Choroid plexus epithelial cell (primary cell): ENCODE measurements at places on chromosomes 13 and 19.

DNA sequence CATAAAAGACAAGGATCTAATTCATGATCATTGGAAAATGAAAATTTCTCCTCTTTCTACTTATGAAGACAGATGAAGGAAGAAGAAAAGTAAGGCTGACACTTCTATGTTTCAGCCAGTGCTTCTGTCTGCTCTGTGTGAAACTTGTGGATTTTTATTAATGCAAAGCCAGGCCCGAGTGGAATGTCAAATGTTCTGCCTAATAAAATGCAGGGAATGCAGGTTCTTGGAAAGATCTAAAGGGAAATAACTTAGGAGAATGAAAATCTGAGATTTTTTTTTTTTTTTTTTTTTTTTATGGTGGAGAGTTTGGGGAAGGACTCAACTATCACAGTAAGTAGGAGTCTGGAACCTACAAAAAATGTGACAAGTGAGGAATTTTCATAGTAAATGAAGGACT is 1732.3 kb upstream of the SLC10A2 start:
- no peak for DNase-seq

DNA sequence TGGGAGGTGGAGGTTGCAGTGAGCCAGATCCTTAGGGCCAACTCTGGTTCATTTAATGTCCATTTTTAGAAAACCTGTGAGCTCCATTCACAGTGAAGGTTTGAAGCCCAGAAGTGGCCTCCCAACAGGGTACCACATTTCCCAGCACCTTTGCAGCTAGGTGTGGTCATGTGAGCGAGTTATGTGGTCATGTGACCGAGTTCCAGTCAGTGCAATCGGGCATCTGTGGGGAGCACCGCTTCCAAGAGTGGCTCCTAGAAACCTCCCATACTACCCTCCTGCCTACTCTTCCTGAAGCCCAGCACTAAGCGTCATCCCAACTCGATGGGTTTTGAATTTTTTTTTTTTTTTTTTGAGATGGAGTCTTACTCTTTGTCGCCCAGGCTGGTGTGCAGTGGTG is 663 bp upstream of the PLA2G4C start:
- DNase-seq: no peak

GRCh38 chr13:111177081-111177711 is 62.1 kb downstream of the ARHGEF7 start:
- peak; percentile 88 for DNase-seq

DNA sequence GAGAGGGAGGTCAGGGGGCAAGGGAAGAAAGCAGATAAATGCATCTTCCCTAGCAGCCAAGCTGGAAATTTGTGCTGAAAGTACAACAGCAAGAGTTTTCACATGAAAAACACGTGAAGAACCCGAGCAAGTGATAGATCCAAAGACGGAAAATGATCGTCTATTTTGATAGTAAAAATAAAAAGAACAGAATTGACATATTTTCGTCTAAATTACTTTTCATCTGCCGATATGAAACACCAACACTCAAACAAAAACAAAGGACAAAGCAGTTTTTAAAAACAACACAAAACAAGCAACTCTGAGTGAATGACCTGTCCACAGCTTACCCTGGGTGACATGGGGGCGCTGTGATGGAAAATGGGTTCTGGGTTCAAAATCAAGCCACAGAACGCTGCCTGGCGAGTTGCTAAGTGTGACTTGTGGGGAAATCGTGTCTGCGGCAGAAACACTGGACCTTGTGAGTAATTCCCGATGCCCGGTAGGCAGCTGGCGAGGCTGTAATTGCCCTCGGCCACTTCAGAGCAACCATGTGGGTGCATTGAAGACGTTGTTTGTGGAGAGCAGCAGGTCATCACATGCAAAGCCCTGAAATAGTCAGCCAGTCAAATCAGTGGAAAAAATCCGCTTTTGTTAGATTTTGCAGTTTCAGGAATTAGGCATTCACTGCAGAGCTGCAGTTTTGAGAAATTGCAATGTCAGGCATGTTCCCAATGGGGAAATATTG is 7.4 kb downstream of the SOX1 start:
- no peak for DNase-seq

DNA sequence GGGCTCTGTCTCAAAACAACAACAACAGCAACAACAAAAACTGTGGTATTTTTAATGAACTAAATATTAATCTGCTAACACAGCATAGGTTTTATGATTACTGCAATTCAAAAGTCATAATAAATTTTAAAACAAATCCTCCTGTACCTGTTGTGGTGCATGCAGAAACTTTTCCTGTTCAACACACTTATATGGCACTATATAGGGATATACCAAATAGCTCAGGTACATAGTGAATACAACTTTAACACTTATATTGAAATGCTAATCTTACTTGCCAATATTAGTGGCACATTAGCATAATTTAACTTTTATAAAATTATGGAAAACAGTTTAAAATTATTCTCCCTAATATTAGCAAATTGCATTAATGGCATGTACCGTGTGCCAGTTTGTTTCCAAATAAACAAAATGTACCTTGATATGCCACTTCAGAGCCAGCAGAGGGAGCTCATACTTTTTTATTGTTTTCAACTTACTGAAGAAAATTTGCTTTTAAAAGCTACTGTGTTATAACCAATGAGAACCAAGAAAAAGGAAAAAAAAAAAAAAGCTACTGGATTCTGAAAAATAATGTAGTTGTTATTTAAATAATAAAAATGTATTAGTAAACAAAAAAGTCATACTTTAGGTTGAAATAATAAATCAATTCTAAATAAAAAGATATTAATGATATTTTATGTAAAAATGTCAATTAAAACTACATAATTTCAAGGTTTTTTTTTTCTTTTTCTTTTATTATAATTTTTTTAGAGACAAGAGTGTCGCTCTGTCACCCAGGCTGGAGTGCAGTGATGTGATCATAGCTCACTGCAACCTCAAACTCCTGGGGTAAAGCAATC is 18.0 kb upstream of the RBM26 start:
- peak; percentile 77 for DNase-seq

DNA sequence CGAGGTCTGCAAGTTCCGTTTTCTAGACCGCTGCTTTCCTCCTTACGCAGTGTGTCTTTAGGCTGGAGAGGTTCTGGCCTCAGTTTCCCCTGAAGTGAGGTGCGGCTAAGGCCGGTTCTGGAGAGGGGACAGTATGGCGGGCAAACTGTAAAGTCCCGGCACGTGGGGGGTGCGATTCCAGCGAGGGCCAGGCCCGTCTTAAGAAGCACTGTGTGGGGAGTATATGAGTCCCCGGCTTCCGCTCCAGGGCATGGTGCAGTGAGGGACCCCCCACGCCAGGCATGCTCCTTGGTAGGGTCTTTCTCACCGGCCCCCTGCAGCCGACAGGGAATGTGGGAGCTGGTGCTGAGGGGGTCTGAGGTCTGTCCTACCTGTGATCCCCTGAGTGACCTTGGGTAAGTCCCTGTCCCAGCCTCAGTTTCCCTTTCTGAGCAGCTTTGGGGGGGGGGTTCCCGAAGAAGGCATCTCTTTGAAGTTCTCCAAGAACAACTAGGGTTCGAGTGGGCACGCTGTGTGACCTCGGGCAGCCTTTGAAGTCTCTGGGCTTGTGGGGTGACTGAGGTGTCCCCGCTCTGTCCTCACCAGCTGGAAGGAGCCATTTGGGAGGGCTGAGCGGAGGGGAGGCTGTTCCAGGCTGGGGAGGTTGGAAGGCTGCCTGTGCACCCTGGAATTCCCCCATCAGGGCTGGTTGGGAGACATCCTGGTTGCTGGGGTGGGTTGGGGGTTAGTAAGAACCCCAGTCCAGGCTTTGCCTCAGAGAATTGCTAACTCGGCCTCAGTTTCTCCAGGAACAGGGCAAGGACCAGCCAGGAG is 1.5 kb downstream of the NFIC start:
- DNase-seq: no peak

DNA sequence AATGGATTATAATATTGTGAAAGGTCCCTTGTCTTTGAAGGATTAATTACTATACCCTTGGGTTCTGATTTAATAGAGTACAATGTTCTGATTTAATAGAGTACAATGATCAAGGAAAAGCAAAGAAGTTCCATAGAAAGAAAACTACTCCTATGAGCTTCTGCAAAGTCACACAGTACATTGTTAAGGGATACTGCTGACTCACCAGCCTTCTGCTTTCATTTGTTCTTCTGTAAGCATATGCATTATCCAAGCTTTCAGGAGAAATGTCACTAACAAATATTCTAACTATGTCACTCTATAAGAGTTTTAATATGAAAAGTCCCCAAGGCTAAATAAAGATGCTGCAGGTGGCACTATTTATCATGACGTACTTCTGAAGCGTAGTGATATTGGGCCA is 396.7 kb downstream of the RFC3 start:
- peak; percentile 43 for DNase-seq

DNA sequence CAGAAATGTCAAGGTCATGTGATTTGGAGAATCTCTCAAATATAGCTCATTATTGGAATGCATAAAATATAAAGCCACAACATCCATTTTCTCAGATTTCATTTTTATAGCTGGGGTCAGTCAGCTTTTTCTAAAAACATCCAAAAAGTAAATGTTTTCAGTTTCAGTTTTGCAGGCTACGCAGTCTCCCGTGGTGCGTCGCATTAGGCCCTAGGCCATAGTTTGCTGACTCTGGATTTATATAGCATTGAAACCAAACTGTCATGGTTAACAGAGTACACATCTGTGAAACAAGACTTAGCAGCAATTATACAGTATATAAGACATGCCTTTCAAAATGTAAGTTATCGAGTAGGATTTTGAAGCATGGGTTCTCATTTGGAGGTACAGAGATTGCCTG is 140.0 kb downstream of the IRS2 start:
- no peak for DNase-seq

GRCh38 chr13:72495681-72496080 is 231.7 kb downstream of the MZT1 start:
- no peak for DNase-seq

- DNase-seq: no peak
Observed at GRCh38 chr19:2387367-2388288, 27.6 kb downstream of the TMPRSS9 start.

DNA sequence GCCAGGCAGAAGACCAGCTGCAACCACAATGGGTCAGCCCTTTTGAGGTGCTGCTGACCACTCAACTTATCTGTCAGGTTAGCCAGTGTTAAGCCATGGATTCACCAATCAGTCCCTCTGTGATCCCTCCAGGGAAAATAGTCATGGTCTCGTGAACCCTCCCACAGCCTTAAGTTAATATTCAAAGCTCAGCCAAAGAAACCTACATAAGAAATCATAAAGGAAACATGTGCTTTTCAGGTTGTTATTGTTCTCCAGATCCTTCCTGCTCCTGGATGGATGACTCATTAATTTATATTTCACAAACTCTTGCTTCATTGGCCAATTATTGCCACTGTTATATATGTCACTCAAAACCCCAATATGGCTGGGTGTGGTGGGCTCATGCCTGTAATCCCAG is 161.9 kb downstream of the B3GLCT start:
- DNase-seq: no peak
